ENCODE measurements at places on chromosomes 2 and 18.
A peak's percentile ranks its signal among the peaks of the same experiment; 100 is the strongest.

GRCh38 chr2:180156651-180157050 is 149.6 kb upstream of the CWC22 start:
- DNase-seq = no peak

GRCh38 chr2:72388263-72388662 is 240.6 kb upstream of the CYP26B1 start:
- DNase-seq = no peak

- DNase-seq = peak; percentile 49
These were observed 24.9 kb downstream of the FHL2 start for GRCh38 chr2:105373895-105374401.

DNA sequence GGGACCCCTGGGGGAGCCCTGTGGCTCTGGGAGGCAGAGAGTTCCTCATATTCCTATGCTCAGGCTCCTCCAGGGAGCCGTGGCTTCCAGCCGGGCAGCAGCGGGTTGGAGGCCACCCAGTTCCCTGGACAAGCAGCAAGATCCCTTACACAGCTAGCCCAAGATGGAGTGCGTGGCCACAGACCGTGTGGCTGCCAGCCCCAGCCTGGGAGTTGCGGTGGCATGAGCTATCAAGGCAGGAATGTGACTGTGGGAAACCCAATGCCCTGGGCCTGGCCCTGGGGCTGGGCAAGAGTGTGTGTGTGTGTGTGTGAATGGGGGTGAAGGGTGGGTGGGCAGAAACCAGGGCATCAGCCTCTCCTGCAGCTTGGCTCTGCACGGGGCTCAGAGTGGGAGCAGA is 130.5 kb downstream of the DYSF start:
- DNase-seq = no peak

DNA sequence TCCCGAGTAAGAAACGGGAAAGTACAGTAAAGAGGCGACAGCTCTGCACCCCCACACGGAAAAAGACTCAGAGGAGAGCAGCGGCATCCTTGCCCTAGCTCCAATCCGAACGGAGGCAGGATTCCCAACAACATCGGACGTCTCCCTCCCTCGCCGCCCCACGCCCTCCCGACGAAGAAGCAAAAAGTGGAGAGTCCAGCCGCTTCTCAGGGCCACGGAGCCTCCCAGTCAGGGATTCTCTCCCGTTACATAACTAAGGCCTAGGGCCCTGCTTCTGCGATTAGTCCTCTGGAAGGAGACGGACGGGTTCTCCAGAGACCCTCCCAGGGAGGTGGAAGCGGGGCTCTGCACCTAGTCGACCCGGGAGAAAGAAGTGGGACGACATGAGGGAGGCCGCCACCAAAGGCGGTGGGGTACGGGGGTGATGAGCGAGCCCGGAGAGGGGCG is 587 bp downstream of the SUMO1 start:
- no peak for DNase-seq

- no peak for DNase-seq
These were observed 604 bp upstream of the STK11IP start for GRCh38 chr2:219596954-219597551.

DNA sequence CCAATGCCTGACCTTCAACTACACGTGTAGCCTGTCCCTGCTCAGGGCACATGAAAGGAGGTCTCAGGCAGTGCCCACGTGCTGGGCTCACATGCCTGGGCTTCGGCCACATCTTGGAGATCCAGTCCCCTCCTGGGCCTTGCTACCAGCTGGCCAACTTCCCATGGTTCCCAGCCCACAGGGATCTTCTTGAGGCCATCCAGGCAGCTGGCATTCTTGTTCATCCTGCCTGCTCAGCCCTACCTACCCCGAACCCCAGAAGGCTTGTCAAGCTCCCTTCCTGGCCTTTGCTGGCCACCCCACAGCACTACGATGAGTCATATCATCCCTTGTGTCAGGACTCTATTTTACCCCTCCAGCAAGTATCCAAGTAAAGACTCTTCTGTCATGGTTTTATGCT is 97.1 kb downstream of the ZBTB7C start:
- DNase-seq = no peak

DNA sequence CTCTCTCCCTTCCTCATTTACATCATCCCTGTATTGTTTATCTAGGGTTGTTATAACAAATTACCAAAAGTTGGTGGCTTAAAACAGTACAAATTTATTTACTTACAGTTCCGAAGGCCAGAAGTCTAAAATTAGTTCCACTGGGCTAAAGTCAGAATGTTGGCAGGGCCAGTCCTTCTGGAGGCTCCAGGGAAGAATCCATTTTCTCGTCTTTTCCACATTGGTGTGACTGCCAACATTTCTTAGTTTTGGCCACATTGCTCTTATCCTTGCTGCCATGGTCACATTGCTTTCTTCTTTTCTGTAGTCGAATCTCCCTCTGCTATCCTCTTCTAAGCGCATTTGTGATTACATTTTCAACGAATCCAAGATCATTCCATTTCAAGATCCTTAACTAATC is 34.7 kb downstream of the ICOS start:
- DNase-seq = no peak

DNA sequence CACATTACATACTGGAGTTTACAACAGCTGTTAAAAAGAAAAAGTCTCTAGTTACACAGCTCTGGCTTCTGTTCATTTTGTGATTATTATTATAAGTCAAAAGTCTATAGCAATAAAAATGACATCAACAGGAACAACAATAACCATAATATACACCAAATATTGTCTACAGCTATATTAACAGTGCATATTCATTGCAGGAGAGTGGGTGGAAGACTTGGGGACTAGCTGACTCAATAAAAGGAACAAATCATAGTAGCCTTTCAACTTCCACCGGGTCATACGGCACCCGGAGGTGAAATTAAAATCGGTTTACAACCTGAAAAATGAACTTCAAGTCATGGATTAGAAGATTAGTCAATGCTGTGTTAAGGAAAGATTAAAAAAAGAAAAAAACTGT is 642.1 kb downstream of the SATB2 start:
- DNase-seq = no peak

- no peak for DNase-seq
These were observed 105.8 kb downstream of the ICOS start for GRCh38 chr2:204042401-204042800.

DNA sequence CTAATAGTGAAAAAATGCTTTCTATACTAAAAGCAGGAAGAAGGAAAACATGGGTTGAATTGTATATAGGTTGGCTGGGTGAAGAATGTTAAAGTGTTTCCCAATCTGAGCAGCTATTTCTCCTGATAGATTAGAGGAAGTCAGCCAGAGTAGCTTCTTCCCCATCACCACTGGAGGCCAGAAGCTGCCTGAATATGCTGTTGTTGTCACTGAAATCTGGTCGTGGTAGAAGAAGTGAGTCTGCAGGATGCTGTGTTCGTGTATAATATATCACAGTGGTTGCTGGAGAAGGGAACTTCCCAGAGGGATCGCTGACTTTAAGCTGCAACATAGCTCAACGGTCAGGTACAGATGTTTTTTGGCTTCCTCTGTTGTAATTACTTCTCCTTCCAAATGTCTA is 247.5 kb upstream of the LRATD1 start:
- DNase-seq = no peak

GRCh38 chr2:136067459-136067858 is 50.5 kb downstream of the CXCR4 start:
- DNase-seq = no peak

DNA sequence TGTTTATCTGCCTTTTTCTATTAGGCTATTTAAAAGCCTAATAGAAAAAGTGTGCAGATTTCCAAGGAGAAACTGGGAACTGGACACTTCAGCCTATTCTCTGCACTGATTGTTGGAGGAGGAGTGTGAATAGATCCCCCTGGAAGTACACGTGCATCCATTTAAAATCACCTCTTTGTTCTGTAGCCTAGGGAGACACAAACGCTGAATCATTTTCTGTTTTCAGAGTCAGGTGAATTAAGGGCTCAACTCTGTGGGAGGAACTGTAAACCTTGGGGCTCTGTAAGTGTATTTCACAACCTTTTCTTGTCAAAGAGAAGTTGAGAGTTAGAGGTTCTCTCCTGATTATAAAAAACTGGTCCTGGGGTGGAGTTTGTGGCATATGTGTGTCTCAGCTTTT is 159.7 kb downstream of the SPAG16 start:
- DNase-seq = no peak

DNA sequence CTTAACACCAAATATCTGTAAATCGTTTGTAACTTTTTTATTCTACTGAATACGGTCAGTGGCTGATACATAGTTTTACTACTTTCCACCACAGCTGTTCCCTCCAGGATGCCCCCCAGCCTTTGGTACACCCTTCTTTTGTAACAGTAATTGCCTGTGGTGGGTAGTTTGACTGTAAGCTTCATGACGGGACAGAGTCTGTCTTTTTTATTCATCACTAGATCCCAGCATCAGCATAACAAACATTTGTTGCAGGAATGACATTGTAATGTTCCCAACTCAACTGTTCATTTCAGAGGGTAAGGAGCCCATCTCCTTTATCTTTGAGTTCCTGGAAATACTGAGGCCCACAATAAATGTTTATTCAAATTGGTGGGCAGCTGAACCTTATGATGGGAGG is 67.5 kb downstream of the MBOAT2 start:
- no peak for DNase-seq

GRCh38 chr18:62044490-62045000 is 142.3 kb downstream of the PIGN start:
- DNase-seq = no peak

GRCh38 chr2:29769847-29770246 is 151.5 kb downstream of the ALK start:
- DNase-seq = no peak

DNA sequence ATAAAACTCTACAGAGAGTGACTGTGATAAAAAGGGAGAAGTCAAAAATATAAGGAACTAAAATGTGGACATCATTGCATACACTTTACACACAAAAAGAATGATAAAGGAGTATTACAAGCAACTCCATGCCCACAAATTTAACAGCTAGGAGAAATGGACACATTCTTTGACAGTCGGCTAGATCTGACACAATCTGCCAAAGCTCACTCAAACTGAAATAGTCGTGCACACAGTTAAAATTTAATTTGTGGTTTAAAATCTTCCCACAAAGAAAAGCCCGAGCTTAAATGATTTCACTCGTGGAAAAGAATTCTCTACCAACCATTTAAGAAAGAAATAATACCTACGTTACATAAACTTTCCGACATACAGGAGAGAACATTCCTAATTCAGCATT is 132.4 kb downstream of the ZAP70 start:
- no peak for DNase-seq

GRCh38 chr2:181231151-181231550 is 226.0 kb upstream of the ITGA4 start:
- DNase-seq = no peak

- no peak for DNase-seq
These were observed 13.0 kb downstream of the INHBB start for GRCh38 chr2:120358734-120359465.

DNA sequence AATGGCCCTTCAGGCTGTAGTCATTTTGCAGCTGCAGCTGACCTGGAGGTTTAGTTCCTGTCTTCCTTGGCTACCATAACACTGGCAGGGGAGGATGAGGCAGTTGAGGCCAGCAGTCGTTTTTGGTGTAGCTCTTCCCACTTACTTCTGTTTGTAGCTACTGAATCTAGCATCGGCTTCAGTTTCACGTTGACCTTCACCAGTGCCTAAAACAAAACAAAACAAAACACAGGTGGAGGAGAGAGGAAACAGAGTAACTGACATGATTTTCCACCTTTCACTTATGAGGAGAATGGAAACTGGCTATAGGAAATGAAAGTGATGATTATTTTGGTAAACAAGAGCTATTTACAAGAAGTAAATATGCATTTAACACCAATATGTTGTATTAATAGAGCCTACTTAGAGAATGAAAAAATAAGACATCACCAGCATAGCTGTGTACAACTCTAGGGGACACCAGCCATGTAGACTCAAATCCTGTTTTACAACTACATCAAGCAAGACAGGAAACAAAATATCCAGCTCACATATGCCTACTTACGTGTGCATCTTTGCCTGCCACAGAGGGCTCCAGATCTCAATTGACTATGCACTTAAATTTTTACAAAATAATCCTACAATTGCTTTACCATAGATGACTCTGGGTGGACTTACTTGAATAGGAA is 236.9 kb downstream of the AGPS start:
- no peak for DNase-seq

- DNase-seq = no peak
These were observed 3.1 kb upstream of the SPP2 start for GRCh38 chr2:234047361-234047760.

DNA sequence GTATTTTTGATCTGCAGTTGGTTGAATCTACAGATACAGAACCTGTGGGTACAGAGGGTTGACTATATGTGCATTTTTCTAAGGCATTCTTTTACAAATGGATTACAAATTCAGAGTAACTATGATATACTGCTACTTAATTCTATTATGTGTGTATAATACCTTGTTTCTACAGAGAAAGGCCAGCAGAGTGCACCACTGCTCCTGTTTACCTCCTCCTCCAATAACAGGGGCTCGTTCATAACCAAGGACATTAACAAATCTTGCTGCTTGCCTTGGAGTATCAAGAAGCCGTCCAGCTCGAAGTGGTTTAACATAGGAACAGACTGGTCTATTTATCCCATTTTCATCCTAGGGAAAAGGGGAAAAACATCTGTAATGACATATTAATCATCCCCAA is 16.4 kb downstream of the CEP76 start:
- no peak for DNase-seq

GRCh38 chr2:3154700-3155099 is 222.9 kb downstream of the EIPR1 start:
- DNase-seq = no peak

- DNase-seq = no peak
These were observed 638 bp downstream of the RPS7 start for GRCh38 chr2:3575534-3576262.

DNA sequence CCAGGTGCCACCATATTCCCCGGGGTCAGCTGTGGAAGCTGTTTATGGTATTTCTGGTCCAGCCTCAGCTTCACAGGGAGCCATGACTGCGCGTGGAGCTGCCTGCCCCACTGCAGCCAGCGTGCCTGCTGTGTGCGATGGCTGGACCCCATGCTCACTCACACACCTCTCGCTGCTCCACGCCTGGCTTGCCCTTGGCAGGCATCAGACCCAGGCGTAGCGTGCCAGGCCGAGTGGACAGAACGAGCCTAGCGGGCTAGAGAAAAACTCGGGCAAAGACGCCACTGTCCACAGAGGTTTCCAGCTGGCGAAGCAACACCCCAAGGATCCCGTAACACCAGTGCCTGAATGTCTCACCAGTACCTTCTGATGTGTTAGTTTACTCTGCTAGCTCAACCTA is 42.9 kb upstream of the PEX13 start:
- no peak for DNase-seq

GRCh38 chr2:20568501-20569463 is 82.1 kb downstream of the HS1BP3 start:
- no peak for DNase-seq

DNA sequence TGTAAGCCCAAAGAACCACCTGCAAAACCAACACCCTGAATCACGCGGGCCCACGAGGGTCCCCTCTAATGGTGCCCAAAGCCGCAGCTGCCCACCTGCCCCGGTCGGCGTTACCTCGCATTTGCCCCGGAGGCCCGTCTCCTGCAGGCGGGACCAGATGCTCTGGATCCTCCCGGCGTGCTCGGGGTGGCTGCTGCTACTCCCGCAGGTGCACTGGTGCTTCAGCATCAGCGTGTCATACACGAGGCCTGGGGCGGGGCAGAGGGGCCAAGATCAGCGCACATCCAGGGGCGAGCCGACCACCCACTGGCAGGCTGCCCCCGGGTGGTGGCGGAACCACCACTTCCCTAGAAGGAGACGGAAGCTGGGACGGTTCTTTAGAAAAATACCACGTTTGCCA is 260.1 kb downstream of the TWIST2 start:
- DNase-seq = no peak
